Epithelial cell of prostate (primary cell): ENCODE measurements at places on chromosomes 11 and 22.
A peak's percentile ranks its signal among the peaks of the same experiment; 100 is the strongest.

DNA sequence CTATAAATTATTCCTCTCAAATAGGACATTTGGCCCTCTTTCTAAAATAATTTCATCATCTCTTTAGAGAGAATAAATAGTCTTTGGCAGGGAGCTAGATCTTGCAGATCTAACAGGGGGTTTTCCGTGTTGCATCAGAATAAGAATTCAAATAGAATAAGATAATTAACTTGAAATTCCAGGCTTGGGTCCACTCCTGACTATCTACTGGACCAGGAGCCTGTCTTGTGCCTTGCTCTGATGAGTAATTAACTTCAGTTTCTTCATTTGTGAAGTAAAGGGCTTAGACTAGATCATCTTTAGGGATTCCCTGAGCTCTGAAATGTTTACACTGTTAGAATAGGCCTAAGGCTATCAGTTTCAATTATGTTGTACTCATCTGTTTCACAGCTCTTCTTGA is 23.5 kb upstream of the TMEM123 start:
- DNase-seq = no peak

DNA sequence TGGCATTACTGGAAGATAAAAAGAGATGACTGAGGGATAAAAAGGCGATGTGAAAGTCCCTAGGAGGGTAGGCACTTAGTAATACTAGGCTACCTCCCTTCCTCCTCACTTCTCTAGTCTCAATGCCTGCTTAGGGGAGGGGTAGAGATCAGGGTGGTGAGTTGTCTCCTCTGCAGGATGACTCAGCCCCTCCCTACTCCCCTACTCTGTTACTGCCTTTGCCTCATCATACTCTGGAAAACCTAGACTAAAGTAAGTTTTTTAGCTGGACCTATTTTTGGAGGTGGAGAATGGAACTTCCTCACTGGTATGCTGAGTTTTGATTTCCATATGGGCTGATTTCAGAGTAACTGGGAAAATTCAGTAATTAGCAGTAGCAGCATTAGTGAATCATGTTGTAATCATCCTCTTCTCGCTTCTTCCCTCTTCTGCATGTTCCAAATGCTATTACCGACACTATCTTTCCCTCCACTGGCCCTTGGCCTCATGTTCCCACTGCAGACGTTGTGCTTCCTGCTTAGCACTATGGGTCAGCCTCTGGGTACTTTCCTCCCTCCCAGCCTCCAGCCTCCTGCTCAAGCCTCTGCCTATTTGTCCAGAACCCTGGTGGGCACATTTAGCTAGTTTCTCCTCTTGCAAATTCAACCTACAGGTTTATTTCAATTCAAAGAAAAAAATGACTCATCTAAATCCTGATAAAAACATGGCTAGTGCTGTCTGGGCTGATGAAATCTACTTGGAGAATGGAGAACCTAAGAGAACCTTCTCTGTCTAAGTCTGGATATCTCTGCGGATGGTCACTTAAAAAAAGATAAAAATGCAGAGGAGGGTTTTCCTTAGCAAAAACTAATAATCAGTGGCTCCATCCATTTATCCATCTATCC is 281.7 kb downstream of the ST3GAL4 start:
- DNase-seq = no peak

GRCh38 chr11:105858841-105859240 is 163.2 kb downstream of the MSANTD4 start:
- no peak for DNase-seq

DNA sequence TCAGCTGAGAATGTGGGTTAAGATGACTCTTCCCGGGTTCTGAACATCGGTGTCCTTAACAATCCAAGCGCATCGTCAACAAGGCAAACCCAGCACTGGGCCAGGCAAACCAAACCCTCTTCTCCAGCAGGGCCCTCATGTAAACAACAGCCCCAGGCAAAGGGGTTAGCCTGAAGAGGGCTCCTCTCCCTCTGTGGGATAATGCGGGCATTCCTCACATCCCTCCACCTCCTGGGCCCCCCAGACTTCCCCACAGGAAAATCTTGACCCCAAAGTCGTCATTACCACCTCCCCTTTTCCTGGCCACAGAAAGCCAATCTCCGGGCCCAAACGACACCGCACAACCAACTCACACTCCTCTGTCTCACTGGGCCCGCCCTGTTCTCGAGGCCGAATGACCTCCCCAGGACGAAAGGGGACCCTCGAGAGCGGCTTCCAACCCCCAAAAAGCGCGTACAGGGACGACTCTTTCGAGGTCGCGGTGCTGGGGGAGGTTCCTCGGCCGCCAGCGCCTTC is 566 bp downstream of the DDB1 start:
- no peak for DNase-seq

DNA sequence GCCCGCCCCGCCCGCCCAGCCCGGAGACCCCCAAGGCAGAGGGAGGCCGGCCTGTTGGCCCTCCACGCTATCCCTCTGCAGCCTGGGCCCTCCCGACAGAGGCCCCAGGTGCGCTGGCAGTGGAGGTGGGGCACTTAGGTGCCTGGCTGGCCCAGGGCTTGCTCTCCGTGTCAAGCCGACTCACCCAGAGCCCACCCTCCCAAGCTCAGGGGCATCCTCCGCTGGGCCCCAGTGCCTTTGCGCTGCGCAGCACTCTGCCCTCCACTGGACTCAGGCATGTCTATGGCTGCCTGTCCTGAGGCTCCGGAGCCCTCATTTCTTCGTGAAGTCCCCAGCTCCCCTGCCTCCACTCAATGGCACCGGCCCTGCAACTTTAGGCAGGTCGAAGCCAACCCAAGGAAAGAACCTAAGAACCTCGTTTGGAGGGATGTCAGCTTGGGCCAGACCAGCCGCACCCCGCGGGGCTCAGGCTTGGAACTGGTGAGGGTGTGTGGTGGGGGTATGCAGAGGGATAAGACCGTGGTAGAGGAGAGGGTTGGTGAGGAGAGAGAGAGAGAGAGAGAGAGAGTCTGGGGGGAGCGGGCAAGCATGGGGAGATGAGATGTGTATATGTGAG is 6.1 kb downstream of the SMIM45 start:
- no peak for DNase-seq

DNA sequence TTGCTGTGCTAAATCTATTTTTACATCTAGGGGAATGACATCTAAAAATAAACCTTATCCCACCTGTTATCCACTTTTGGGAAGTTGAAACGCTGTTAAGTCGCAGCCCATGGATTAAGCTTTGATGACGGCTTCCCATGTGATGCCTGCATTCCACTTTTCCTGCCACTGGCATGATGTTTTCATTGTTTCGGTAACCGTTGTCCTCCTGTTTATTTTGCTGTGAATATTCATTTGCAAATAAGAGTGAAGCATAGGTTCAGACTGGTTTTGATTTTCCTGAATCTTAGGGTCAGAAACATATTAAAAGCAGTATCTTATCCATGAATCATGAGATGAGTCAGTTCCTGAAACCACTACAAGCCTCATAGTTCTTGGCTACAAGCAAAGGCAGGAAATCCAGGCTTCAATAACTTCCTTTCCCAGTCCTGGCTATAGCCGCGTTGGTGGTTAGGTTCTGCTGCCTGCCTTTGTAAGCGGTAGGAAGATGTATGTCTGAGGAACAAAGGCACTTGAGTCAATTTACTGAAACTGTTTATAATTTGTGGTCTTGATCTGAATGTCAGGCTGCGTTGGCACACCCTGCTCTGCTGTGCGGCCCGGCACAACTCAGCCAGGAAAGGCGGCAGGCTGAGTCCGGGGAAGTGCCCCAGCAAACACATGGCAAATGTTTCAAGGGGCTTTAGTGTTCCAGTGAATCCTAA is 19.4 kb downstream of the TEAD1 start:
- peak; percentile 97 for DNase-seq

DNA sequence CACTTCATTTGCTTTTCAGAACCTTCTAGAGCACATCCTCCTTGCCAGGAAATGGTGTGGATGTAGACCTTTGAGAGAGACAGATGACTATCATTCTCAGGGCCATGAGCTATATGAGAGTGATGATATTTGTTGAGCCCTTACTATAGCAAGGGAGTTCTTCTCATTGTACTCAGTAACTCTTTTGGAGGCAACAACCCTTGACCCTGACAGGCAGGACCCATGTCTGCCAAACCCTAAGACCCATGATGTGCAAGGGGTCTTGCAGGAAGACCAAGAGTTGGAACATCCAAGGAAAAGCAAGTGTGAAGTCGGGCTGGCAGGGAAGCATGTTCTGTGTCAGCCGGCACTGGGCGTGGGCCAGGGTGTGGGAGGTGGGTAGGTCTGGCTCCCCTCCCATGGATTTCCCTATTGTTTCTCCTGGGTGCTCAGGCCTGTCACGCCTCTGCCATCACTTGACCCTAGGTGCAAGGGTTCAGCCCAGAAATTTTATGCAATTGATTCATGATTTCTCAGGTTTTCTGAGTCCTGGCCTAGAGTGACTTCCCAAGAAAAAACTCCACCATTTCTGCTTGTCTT is 1.2 kb downstream of the FOLR3 start:
- no peak for DNase-seq

- DNase-seq = no peak
Measured at GRCh38 chr11:59758401-59759037, 3.3 kb downstream of the STX3 start.

DNA sequence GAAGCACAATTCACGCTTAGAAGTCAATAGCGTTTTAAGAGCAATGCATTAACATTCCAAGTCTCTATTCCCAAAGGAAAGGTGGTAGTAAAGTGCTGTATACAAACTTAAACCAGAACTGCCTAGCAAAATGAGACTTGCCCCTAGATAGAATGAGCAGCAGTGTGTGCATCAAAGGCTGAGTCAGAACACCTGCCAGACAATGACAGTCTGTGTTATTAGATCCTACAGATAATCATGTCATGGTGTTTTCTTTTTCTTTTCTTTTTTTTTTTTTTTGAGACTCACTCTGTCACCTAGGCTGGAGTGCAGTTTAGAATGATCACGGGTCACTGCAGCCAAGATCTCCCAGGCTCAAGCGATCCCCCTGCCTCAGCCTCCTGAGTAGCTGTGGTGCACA is 1.6 kb downstream of the RTCB start:
- no peak for DNase-seq

GRCh38 chr11:18005376-18006129 is 7.3 kb downstream of the SERGEF start:
- DNase-seq = no peak

- no peak for DNase-seq
Measured at GRCh38 chr11:115860246-115860645, 356.0 kb upstream of the CADM1 start.

- no peak for DNase-seq
Measured at GRCh38 chr11:117723277-117724024, 73.6 kb downstream of the DSCAML1 start.

GRCh38 chr11:13019313-13019712 is 10.2 kb downstream of the RASSF10 start:
- DNase-seq = no peak

- no peak for DNase-seq
Measured at GRCh38 chr11:2540992-2541680, 96.3 kb downstream of the KCNQ1 start.

DNA sequence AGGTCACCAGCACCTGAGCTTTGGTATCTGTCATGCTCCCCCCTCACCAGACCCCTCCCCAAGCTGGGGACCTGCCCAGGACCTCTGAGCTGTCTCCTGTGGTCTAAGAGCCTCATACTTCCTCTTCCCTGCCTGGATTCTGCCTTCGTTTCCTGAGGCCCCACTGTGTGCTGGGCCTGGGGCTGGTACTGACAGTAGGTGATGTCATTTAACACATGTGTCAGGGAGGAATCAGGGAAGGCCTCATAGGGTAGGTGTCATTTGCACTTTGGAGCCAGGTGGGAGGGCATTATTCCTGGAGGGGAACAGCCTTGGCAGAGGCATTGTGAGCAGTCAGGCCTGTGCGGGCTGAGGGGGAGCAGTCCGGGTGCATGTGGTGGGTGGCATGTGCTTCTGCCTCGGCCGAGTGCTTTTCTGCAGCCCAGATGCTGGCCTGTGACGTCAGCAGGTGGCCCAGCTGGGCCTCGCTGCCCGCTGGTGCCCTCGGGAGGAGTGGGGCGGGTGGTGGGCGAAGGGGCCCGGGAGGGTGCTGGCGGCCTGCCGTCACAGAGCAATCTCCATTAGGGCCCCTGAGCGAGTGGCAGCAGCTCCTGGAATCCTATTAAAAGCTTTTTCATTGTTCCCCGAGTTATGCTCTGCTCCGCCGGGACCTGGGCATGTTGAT is 9.1 kb downstream of the FLRT1 start:
- no peak for DNase-seq

GRCh38 chr11:23789938-23790371 is 706.9 kb upstream of the LUZP2 start:
- DNase-seq = peak; percentile 2

GRCh38 chr11:14713496-14714244 is 70.1 kb downstream of the PDE3B start:
- DNase-seq = no peak

- no peak for DNase-seq
Measured at GRCh38 chr11:122983438-122984185, 2.0 kb upstream of the BSX start.

- DNase-seq = no peak
Measured at GRCh38 chr11:110478410-110478809, 48.7 kb downstream of the FDX1 start.

DNA sequence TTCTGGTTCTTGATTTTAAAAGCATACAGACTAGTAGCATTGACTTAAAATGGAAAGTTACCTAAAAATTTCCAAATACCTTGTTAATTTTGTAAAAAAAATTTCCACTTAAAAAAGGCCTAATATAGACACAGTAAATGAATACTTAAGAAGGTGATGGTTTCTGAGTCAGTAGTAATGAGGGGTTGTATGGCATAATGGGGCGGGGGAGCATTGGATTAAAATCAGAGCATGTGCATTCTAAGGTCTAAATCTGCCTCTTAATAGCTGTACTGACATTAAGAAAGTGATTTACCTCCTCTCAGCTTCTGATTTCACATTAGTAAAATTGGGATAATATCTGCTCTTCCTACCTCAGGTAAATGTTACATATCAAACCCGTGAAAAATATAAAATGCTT is 446.5 kb downstream of the AASDHPPT start:
- no peak for DNase-seq

- peak; percentile 16 for DNase-seq
Measured at GRCh38 chr11:122917311-122917710, 34.8 kb downstream of the JHY start.

- no peak for DNase-seq
Measured at GRCh38 chr11:39724404-39724803, 1735.0 kb downstream of the LRRC4C start.

DNA sequence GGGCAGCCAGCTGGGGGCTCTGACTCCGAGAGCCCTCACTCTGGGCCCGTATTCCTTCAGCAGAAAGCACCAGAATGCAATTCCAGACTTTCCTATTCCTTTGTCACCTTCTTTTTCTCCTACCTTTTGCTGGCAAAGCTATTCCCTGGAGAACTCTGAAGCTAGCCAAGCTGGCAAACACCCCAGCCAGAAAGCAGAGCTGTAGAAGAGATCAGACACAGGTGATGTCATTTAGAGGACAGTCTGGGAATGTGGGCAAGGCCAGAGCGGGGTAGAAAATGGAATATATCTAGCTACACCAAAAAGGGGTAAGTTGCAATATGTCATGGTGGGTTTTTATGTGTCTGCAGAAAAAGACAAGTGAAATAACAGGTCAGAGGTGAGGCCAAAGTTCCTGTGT is 205.1 kb downstream of the NXPE2 start:
- DNase-seq = no peak

DNA sequence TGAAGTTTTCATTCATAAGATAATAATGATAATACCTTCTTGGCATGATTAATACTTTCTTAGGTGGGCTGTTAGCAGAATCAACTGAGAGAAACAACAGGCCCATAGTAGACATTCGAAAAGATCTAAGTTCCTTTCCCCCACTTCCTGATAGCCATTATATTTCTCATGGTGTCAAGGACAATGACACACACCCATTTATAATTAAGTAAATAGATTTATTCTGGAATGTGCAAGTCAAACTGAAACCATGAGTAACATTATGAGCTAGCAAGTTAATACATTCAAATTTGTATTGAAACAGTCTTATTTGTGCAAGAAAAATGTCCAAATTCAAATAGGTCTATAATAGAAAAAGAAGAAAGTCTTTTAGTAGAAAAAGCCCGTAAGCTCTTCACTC is 301.1 kb downstream of the GUCY1A2 start:
- DNase-seq = no peak
